Stimulated activated CD8-positive, alpha-beta memory T cell treated with anti-CD3 and anti-CD28 coated beads, Interleukin-4, amount 100 ng/mL, for 24 hours (primary cell): ENCODE measurements at places on chromosomes 3 and 15.

DNA sequence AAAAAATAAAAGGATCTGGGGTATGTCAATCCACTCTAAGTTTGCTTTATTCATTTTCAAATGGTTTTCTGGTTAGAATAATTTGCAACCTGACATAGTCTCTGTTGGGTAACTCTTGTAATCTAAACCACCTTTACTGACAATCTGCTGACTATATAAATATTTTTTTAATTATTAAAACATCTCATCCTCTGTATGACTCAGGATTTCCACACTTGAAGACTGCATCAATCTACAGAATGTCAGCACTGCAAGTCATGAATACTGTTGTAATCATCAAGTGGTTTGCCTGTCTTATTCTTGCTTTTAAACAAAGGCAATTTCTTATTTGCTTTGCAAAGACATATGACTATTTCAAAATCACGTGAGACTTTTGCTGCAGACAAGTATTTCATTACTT, 42.1 kb downstream of the VGLL3 start:
- no peak for DNase-seq

DNA sequence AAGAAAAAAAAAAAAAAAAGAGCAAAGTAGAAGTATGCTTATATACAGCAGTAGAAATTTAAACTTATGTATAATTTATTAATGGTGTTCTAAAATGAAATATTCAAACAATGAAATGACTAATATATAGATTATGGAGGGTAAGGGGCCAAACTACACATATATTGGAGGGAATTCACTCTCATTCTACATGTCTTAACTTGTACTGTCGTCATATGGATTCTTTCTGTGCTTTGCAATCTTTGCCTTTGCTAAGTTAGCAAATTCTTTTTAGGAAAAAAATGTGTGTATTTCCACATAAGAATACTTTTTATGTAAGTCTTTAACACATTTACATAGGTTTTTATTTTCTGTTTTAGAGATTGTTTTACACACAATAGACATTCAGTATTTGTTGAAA, 118.9 kb upstream of the MBNL1 start:
- DNase-seq = no peak

DNA sequence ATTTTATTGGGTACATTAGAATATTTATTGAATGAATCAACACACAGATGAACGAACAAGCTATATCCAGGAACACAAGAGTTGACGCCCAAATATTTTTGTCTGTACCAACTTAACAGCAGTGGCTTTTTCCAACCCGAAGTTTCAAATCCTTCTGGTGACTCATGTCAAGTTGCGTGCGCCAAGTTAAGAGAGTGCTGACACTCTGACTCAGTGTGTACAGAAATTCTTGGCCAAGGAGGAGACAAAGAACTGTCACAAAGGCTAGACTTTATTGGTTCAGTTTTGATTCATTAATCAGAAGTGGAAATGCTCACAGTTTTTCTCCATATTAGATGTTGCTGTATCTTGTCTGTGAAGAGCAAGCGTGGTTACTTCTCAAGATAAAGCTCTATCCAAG, 59.6 kb upstream of the TSC22D2 start:
- no peak for DNase-seq

- DNase-seq = no peak
Observed at GRCh38 chr3:52405066-52405465, 39.8 kb downstream of the SEMA3G start.

GRCh38 chr3:158085931-158086330, 20.3 kb downstream of the SHOX2 start:
- no peak for DNase-seq

DNA sequence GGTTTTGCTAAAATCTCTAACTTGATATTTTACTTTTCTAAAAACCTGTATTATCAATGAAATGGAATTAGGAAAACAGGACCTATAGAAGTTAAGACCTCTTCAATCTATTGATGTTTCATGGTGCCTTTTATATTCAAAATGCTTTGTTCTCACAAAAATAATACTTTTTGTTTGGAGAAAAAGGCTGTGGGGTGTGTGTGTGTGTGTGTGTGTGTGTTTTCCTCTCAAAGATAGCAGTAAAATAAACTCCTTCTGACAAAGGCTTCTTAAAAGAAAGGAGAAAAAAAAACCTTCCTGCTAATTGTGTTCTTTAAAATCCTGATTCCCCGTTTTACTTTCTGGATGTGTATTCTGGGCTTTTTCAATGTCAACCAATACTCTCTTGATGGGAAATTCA, 54.5 kb downstream of the RBM6 start:
- DNase-seq = no peak

DNA sequence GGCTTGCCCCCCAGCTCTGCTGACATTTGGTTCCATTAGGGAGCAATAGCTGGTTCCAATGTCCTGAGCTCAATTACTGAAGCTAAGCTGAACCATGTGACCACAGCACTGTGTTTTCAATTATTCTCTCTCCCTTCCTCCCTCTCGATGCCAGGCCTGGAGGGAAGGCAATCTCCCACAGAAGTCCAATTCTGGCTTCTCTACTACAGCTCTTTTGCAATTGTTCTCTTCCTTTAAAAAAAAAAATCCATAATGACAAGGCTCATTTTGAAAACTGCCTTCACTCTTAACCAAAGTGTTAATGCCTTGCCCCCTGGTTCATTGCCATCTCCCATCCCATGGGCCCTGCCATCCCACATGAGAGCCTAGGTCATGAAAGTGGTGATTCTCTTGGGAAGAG, 24.8 kb downstream of the IL16 start:
- DNase-seq = no peak

- no peak for DNase-seq
Observed at GRCh38 chr3:54665016-54665600, 262.8 kb downstream of the LRTM1 start.

GRCh38 chr3:75015280-75015679, 400.8 kb upstream of the CNTN3 start:
- no peak for DNase-seq

DNA sequence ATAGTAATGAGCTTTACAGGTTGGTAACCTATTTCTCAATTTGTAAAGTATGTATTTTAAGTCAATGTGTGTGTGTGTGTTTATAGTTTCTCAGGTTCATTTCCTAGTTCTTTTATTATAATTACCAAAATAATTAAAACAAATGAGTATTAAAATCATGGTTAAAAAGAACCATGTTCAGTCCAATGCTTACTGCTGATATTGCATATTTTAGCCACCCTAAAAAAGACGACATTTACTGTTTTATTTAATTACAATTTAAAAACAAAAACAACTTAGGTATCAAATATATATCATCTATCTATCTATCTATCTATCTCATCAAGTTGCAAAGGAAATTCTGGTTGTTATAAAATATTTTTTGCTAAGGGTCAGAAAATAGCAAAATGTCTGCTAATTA, 203.3 kb downstream of the GBE1 start:
- DNase-seq = no peak

DNA sequence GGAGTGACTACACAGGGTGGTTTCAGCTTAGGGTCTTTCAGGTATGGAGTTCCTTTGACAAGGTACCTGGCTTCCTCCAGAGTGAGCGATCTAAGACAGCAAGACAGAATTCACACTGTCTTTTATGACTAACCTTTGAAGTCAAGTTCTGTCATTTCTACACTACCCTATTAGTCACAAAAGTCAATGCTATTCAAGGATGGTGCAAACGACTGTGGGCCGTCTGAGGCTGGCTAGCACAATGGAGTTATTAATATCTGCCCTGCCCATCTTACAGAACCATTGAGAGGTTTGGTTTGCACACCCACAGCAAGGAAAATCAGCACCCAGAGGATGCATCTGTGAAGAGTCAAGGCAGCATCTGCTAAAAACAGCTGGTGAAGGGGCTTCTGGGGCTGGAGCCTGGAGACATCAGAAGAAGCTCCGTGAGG, 62.9 kb upstream of the XCR1 start:
- DNase-seq = no peak

GRCh38 chr15:79248183-79248582, 34.3 kb upstream of the ANKRD34C start:
- no peak for DNase-seq

GRCh38 chr15:70047386-70048197, 50.1 kb downstream of the TLE3 start:
- DNase-seq = no peak

DNA sequence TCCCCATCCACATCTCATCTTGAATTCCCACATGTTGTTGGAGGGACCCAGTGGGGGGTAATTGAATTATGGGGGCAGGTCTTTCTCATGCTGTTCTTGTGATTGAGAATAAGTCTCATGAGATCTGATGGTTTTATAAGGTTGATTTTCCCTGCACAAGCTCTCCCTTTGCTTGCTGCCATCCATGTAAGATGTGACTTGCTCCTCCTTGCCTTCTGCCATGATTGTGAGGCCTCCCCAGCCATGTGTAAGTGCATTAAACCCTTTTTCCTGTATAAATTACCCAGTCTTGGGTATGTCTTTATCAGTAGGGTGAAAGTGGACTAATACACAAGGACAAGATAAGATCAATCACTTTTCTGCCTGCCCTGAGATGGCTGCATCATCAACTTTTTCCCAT, 5.8 kb upstream of the CCK start:
- DNase-seq = no peak
